ENCODE measurements at places on chromosomes 5 and 9.

DNA sequence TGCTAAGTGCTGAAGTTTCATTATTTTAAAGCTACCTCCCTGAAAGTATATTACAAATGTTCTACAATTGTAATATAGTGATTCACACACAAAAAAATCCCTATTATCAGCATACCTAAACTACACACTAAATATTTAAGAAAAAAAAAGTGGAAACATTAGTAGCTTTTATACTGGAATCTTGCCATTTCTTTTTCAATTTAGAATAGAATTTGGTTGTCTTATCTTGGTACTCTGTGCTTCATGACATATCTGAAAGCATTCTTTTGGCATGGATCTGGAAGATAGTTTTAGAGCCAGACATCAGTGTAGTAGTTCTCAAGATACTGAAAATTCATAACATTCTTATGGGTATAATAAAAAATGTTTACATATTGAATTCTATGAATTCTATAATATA, 35.0 kb downstream of the SLC1A3 start:
- no peak for DNase-seq

DNA sequence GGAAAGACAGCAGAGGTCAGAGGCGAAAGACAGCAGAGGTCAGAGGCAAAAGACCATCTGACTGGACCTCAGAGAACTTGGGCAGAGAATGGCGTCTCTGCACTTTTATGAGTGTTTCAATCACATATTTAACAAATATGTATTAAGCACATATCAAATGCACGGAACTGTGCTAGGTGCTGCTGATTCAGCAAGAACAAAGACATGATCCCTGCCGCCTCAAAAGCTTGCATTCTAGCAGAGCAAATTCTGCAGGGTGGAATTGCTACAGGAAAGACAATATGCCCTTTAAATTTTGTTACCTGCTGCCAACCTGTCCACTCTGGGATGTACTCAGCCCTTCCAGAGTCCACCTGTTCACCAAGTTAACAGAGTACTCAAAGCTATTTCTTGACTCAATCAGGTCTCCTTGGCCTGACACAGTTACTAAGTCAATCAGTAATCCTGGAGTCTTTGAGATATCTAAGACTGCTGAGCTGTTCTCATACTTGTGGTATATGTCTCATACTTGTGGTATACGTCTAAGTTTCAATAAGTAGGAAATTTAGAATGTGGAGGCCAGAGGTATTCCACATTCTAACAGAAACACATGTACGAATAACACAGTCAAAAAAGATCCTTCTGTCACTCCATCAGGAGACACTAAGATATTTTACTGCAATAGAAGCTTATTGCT, 131.8 kb downstream of the GNAQ start:
- DNase-seq, result no peak

- DNase-seq, result no peak
These were observed 63.8 kb downstream of the MACROH2A1 start for GRCh38 chr5:135335031-135335828.

GRCh38 chr5:8683496-8683895, 814.5 kb downstream of the MTRR start:
- DNase-seq, result no peak

- no peak for DNase-seq
These were observed 74.5 kb downstream of the PTCD2 start for GRCh38 chr5:72394688-72395087.

DNA sequence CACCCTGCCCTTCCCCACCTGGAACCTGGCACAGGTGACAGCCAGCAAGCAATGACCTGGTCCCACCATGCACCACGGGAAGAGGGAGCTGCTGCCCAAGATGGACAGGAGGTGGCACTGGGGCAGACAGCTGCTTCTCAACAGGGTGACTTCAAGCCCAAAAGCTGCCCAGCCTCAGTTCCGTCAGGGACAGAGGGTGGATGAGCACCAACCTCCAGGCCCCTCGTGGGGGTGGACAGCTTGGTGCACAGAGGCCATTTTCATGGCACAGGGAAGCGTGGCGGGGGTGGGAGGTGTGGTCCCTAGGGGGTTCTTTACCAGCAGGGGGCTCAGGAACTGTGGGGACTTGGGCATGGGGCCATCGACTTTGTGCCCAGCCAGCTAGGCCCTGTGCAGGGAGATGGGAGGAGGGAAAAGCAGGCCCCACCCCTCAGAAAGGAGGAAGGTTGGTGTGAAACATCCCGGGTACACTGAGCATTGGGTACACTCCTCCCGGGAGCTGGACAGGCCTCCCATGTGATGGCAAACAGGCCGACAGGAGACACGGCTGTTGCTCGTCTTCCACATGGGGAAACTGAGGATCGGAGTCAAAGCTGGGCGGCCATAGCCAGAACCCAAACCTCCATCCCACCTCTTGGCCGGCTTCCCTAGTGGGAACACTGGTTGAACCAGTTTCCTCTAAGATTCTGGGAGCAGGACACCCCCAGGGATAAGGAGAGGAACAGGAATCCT, 1.9 kb downstream of the CEL start:
- DNase-seq, result no peak

GRCh38 chr5:150131978-150132694, 23.5 kb downstream of the PDGFRB start:
- DNase-seq, result no peak

DNA sequence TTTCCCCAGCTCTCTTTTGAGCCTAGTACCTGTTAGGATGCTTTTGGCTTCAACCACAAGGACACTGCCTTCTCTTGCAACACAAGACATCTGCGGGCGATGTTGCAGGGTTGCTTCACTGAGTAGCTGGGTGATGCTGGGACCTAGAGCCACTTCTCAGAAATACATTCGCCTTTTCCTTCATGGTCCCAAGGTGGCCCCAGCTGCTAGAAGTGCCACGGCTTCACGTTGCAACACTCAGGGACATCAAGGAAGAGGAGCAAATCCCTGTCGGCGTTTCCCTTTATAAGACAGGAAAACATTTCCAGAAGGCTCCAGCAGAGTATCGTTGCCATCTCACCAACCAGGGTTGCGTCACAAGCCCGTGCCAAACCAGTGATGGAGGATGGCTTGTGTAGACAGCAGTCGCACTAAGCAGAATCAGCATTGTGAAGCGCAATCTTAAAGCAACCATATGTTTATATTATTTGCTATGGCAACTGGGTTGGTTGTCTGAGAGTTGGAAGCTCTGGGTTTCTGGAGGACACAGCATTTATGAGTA, 62.7 kb downstream of the ANKRD33B start:
- peak; percentile 33 for DNase-seq

DNA sequence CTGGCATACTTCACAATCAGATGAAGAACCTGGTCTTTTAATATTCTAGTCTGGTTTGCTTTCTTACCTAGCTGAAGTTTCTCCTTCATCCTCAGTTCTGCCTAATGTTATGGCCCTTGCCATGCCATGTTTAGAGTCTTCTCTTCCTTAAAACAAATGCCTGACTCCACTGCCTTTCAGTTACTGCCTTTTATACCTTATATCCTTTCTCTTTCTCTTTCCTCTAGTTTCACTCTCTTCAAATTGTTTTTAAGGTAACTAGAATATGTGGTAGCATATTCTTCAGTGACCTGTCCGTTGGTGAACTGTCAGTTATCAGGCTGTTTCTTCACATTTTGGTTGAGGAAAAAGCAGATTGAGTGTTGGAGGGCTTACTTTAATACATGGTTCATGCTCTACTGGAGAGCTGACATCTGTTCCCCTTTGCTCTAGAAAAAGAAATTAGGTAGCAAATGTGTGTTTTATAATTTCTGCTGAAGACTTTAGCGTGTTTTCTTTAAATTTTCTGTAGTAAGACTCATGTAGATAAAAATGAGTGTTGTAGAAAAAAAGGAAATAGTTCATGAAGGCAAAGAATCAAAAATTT, 103.8 kb downstream of the DMXL1 start:
- no peak for DNase-seq

- no peak for DNase-seq
These were observed 78.7 kb upstream of the TYRP1 start for GRCh38 chr9:12614488-12614887.

GRCh38 chr5:157949520-157949919, 90.6 kb upstream of the CLINT1 start:
- no peak for DNase-seq

DNA sequence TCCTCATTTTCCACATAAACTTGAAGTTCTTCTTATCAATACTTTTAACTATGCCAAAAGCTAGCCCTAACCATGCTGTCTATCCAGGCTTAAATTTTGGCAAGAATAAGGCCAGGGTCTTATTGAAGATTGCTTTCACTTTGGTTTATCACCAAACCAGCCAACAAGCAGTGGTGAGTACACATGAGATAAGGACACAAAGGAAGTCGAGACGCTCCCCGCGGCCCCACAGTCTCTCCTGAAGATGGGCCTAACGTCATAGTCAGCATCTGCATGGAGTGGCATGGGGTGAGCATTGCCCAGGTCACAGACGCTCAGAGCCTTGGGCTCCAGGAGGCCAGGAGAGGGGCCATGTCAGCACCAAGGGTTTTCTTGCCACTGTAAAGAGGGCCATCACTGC, 80.3 kb downstream of the ATPSCKMT start:
- no peak for DNase-seq

DNA sequence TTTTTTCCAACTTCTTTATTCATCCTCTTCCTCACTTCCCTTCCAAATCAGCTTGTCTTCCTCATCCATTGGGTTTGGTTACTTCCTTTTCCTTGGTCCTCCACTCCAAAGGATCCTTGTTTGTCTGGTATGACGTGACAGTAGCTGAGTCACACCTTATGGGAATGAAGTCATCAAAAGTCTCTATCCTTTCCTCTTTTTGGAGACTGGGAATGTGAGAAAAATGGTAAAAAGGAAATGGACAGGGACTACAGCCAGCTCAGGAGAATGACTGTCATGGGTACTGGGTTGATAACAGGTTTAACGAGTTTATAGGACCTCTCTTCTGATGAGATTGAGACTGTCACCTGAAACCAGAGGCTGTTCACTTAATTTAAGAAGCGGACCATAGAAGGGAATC, 76.2 kb upstream of the MYO10 start:
- DNase-seq, result no peak

DNA sequence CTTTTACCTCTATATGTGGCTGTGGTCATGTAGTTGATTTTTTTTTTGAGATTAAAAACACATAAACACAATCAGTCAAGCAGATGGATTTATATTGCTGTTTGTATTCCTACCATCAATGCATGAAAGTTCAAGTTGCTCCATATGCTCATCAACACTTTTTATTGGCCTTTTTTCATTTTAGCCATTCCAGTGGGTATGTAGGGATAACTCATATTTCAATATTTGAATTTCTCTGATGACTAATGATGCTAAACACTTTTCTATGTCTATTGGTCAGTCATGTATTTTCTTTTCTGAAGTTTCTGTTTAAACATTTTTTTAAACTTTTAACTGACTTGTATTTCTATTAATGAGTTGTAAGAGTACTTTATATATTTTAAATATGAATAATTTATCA, 445.4 kb upstream of the RGMB start:
- no peak for DNase-seq

GRCh38 chr9:16720386-16720785, 150.1 kb downstream of the BNC2 start:
- DNase-seq, result no peak

- no peak for DNase-seq
These were observed 104.3 kb upstream of the PCSK1 start for GRCh38 chr5:96537386-96537785.

DNA sequence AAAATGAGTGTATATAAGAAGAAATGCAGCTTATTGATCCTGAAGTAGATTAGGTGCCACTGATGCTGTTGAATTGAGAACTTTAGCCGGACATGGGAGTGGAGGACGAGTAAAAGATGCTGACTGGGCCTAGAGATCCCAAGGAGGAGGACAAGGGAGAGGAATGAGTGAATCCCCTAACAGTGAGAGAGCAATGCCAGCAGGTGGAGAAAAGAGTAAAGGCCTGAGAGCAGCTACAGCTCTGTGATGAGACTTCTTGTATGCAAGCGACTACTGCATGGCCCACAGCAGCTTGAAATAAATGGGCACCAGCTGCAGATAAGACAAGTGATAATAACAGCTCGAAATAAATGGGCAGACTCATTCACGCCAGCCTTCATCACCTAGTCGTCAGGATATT, 44.5 kb upstream of the JMY start:
- no peak for DNase-seq

- DNase-seq, result peak; percentile 85
These were observed at the start of gene GTF3C4 for GRCh38 chr9:132670457-132671391. Gene GTF3C4 (plus strand): TSS chr9:132670464. CDS start chr9:132670599, 135 bp downstream.

DNA sequence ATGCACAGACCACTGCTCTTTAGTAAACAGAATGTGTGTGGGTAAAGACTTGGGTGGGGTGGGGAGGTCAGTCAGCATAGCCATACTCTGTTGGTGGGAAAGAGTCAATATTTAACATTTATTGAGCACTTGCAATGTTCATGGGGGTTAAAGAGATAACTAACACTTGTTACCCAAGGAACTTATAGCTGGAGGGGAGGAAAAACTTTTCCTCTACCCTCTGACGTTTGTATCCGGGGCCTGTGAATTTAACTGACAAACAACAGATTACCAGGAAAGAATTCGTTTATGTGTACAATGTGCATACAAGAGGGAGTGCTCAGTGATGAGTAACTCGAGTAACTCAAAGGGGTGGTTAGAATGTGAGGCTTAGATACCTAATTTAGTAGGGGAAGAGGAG, 6.8 kb upstream of the CLINT1 start:
- no peak for DNase-seq

DNA sequence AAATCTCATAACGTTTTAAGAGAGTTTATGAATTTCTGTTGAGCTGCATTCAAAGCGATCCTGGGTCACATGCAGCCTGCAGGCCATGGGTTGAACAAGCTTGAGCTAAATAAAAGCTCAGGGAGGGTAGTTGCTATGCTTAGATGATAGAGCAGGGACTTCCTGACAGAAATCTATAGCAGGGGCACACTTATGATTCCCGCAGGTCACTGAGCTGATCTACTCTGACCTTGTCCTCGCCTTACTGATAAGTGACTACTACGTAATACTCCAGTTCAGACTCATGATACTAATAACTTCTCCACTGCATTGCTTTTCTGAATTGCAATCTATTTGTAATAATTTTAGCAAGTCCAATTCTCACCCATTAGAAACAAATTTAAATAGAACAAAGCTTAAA, 90.9 kb downstream of the NFIB start:
- no peak for DNase-seq

DNA sequence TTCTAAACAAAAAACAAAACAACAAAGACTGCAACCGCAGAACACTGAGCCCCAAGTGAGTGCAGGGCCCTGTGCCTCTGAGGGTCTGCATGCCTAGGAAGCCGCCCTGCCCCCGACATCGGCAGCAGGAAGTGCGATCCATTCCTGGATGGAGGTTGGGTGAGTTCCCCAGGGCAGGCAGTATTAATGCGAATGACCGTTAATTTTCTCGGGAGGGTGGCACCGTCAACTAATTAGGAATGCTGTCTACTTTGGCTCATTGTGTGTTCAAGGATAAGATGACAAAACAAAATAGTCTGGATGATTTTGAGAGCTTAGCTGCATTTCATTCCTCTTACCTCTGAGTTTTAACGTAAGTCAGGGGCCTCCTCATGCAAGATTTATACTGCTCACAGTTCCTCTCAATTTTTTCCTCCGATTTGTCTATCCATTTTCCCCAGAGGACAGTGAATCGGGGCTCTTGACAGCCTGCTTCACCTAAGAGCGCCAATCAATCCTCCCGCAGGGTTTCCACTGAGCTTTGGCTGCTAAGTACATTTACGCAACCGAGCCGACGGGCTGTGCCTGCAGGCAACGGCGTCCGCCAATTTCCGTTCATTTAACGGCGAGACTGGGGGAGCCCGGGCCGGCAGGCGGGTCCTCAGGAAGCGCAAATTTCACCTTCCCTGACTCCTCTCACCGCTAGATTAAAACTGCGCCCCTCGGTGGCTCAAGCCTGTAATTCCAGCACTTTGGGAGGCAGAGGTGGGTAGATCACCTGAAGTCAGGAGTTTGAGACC, 2.9 kb upstream of the NXNL2 start:
- no peak for DNase-seq

- DNase-seq, result no peak
These were observed 17.9 kb downstream of the MRPS27 start for GRCh38 chr5:72302171-72302570.

- no peak for DNase-seq
These were observed 732 bp upstream of the MCIDAS start for GRCh38 chr5:55227664-55228430.
